Right hindlimb (tissue), 1 donor: ENCODE measurements at places on chromosomes 3 and 15.

DNA sequence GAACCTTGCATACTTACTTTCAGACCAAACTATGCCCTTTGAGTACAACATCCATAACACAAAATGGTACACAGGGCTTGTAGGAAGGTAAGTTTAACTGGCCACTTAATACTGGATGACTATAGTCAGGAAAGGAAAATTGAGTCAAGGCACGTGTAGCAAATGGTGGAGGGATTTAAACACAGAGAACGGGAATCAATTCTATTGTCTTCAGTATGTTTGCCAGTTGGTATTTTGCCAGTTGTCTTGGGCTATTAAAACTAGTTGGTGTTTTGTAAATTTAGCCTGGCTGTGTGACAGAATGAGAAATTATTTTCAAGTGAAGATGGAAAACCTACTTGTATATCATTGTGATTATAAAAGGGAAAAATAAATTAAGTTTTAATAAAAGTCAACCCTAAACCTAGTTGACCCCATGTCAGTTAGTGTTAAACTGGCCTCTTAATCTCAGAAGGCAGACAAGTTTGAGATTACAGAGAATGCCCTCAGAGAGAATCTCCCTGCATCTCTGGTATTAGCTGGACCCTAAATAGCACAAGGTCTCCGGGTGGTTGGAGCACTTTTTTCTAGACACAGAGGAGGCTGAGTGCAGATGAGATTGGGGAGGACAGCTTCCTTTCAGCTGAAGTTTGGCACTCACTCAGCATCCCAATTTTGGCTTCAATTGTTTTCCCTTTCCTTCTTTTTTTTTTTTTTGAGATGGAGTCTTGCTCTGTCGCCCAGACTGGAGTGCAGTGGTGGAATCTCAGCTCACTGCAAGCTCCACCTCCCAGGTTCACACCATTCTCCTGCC is 91.2 kb downstream of the MB21D2 start:
- DNase-seq = no peak

DNA sequence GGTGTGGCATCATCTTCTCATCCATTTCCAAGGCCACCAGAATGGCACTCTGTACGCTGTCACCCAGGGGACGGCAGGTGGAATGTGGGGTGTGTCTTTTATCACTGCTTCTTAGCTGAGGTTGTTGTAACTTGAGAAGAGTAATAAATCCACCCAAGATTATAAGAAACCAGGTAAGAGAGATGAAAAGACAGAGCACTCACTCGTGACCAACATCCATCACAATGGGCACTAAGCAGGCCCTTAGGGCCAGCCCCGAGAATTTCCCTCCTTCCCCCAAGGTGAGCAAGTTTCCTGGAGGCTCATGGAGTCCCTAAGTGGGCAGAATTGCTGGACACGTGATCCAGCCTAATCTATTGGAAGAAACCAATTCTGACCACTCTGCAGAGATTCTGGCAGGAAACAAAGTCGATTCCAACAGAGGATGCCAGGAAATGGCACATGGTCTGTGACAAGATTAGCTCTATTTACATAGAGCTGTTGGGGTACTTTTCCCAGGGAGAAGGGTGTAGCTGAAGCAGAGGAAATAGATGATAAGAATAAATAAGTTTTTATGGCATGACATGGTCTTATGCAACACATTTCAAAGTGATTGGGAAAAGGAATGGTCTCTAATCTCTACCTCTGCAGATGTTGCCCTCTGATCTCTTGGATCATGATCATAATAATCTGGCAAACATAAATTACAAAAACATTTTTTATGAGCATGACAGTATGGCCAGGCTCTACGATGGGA is 22.5 kb downstream of the SLC6A20 start:
- DNase-seq = no peak

- DNase-seq = no peak
Measured at GRCh38 chr3:185733980-185734724, 90.7 kb downstream of the IGF2BP2 start.

DNA sequence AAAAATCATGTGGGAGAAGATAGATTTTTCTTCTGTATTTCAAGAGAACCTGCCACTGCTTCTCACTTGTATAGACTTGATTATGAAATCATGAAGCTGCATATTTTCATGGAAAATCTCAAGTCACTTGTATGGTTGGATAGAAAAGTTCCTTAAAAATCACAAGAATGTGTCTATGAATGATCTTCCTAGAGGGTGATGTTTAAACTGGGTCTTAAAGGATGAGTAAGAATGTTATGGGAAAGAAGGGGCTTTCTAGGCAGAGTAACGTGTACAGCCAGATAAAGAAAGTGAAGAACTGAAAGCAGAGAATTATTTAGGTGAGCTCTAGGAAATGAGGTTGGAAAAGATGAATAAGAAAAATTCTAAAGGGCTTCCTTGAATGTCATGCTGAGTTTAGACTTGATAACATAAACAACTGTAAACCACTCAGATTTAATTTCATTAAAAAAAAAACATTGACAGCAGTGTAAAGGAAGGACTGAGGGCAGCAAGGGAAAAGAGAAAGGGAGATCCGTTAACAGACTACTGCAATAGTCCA is 5.0 kb downstream of the CD47 start:
- DNase-seq = no peak

- DNase-seq = peak; percentile 38
Measured at GRCh38 chr3:109336291-109336861, 970 bp downstream of the DPPA4 start.

DNA sequence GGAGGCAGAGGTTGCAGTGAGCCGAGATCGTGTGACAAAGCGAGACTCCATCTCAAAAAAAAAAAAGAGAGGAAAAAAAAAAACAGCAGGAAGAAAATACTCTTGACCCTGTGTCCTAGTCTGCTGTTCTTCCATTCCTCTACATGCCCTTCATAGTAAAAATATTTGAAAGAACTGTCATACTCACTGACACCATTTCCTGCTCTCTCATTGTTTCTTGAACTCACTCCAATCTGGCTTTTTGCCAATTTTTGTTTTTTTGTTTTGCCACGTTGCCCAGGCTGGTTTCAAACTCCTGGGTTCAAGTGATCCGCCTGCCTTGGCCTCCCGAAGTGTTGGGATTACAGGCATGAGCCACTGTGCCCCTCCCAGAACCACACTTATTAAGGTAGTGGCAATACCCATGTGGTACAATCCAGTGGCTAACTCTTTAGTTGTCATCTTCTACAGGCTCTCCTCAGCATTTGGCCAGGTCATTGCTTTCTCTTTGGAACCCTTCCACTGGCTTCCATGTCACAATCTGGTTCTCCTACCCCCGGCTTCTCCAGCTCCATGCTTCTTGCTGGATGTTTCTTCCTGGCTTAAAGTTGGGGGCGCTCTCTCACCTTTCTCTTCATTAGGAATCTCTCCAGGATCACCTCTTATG is 238.2 kb upstream of the C2CD4B start:
- no peak for DNase-seq

DNA sequence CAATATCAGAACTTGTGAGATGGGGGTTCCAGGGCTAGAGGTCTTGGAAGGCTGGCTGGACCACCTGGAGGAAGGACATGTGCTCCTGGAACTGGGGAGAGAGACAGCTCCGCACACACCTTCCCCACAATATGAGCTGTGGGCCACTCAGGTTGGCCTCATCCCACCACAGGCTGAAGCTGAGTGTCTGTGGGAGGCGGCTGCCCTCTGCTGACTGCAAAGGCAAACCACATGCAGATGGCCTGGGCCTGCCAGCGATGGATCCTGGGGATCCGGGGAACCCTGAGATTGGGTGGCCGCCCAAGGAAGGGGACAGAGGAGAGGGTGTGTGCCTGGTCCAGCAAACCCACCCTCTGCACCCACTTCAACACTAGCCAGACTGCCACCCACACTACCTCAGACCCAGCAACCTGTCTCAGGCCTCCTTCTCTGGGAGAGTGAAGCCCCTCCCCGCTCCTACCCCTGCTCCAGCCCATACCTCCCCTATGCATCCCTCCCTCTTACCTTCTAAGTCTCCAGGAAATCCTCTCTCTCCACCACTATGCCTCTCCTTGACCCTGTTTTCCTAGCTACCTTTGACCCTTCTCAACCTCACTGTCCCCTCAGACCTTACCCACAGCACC is 44.8 kb downstream of the CYP11A1 start:
- DNase-seq = peak; percentile 78
